ENCODE measurements at places on chromosomes 1 and 21. TPM values are rescaled to one million over a fixed set of nuclear protein-coding genes. Genes with fewer than 3 reads are reported as not detected.

SERPINC1 gene
- 1.2 TPM for total RNA-seq

C1orf226 gene
- 31.4 TPM for total RNA-seq

S100A7 gene
- not detected for total RNA-seq

ASCL5 gene
- total RNA-seq: 0.12 TPM

PLPPR4 gene
- total RNA-seq: 2.2 TPM

CRB1 gene
- total RNA-seq: 0.06 TPM

C1orf116 gene
- total RNA-seq: 45.1 TPM

LCE1A gene
- not detected for total RNA-seq

Data from mucosa of gallbladder (tissue), 1 donor.